Left lung (tissue), 14 donors: ENCODE measurements at places on chromosomes 13 and 19. TPM values are rescaled to one million over a fixed set of nuclear protein-coding genes. Genes with fewer than 3 reads are reported as not detected.
A peak's percentile ranks its signal among the peaks of the same experiment; 100 is the strongest.

DNA sequence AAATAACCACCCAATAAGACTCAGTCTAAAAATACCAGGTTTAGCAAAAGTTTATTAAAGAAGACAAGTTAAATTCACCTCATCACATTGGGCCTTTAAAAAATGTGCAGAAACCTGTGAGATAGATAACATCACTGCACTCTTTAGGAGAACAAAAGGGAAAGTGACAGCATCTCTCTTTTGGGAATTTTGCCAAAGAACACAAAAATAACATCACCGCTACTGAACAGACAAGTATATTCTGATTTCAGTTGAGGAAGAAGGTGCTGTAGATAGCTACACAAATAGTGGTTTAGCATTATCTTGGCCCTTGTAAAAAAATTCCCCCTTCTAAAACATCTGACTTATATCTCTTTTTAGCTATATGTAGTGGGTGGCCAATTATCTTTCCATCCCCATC is 244.7 kb downstream of the VWA8 start:
- no peak for DNase-seq

SYDE1 gene
- polyA plus RNA-seq, result 22.1 TPM

GRCh38 chr13:97974773-97975172 is 21.3 kb downstream of the IPO5 start:
- DNase-seq, result no peak

KISS1R gene
- polyA plus RNA-seq, result not detected

GRCh38 chr19:49565261-49565660 is 15.1 kb downstream of the NOSIP start:
- DNase-seq, result no peak

DNA sequence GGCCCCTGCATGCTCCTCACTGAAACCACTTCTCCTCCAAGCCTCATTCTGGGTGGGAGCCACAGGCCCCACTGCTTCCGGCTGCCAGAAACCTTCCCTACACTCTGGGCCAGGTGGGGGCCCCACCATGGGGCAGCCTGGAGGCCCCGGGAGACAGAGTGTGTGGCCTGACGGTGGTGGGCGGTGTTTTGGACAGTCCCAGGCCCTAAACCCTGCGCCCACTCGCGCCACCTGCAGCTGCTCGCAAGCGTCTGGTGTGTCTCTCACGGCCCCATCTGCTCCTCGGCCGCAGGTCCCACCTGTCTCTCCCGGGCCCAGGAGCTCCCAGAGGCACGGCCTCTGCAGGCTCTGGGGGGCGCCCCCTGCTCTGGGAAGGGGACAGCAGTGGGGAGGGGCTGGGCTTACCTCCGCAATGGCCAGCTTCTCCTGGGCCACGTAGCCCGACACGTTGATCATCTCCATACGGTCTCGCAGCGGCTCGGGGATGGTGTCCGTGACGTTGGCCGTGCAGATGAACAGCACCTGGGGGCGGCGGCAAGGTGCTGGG is 5.6 kb downstream of the RPL36 start:
- DNase-seq, result no peak

OR7G1 gene
- not detected for polyA plus RNA-seq

DNA sequence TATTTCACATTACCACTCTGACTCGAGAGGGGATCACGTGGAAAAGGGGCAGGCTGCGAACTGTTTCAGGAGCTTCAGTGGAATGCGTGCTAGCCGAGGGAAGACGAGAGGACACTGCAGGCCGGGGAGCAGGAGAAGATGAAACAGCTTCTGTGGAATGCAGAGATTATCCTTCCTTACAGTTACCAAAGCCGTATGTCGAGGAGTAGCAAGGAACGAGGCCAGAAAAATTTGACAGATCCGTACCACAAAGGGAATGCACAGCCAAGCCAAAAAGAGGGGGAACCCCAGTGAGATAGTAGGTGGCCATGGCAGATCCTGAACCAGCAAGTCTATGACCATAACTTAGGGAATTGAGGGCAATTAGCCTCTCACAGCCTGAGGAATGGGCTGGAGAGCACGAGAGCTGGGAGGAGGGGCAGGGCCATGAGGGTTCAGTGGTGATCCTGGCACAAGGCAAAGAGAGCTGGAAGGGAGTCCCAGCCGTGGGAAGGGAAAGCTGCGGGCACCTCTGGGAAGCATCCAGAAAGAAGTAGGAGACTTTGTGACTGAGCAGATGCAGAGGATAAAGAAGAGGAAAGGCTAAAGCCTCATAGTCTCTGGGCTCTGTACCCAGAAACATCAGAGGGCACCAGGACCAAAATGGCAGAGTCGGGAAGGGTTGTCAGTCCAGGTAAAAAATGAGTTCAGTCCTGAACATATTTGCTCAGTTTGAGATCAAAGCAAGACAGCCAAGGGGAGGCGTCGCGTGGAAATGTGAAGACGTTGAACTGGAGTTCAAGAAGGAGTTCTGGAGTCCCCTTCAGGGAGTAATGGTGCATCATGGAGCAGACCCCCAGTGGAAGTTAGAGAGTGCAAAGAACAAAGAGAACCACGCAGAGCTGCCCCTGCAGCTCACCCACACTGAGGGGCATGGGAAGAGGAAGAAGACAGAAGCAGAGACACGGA is 5.1 kb downstream of the COL4A1 start:
- DNase-seq, result no peak

- DNase-seq, result no peak
Observed at GRCh38 chr13:66689628-66690027, 540.5 kb downstream of the PCDH9 start.

GRAMD1A gene
- polyA plus RNA-seq, result 111 TPM

OVOL3 gene
- polyA plus RNA-seq, result not detected

CEACAM7 gene
- polyA plus RNA-seq, result 0.23 TPM

GRCh38 chr19:45995715-45996385 is 583 bp downstream of the CCDC61 start:
- DNase-seq, result no peak

CACNA1A gene
- 3.8 TPM for polyA plus RNA-seq

OR7D4 gene
- 0.10 TPM for polyA plus RNA-seq

DNA sequence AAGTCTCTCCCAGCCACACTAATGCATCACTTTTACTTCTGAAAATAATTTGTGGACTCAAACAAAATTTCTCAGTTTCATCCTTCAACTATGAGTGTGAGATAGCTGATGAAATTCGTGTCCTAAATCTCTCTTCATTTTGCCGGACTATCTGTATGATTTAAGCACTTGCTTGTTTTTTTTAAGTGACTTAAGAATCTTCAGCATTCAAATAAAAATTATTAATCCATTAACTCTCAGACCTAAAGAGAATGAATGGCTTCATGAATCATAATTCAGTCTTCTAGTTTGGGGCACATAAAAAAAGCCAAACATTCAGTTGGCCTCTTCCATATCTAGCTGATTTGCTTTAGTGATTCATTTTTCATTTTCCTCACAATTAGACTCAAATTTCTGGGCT is 579.5 kb downstream of the DCT start:
- DNase-seq, result no peak

DNA sequence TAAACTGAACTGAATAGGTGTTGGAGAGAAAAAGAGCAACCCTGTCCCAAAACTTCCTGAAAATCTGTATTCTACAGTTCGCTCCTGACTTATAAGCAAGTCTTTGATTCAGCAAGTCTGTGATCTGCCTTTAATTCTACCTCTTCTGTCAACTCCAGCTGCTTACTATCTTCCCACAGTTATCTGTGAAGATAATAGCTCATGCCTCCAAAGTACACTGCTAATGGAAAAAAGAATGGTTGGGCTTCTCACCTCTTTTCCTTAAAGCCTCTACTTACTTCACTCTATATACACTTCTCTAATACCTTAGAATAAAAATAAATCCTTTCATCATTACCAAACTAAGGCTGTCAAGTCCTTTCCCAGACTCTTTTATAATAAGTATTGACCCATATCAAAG is 391.5 kb upstream of the MIR17HG start:
- DNase-seq, result no peak

DNA sequence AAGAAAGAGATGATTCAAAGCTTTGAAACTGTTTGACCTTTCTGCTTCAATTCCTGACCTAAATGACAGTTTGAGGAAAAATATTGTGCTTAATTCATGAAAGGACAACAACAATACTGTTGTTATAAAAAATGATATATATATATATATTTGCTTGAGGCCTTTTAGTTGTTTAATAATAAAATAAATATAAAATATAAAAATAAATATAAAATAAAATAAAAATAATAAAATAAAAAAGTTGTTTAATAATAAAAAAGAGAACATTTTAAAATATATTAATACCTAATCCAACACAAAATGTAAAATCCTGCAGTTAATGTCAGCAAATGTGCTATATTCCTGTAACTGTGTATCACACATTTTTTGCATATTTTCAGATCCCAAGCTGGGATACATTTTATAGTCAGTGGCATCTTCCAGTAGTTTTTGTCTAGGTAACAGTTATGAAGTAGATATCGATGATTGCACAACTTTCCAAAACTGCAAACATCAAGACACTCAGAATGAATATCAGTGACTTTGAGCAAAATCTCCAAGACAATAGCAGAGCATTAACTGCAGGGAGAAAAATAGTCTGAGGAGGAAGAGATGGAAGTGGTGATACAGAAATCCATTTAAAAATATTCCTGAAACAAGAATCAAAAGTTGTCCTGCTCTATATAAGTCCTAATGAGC is 375.5 kb upstream of the KLHL1 start:
- no peak for DNase-seq

GRCh38 chr13:20654156-20654555 is 49.3 kb upstream of the IL17D start:
- no peak for DNase-seq

- no peak for DNase-seq
Observed at GRCh38 chr13:52112591-52112990, 16.3 kb downstream of the NEK5 start.

ZNF837 gene
- polyA plus RNA-seq, result 3.7 TPM

GRCh38 chr19:48244281-48244680 is 11.4 kb downstream of the CARD8 start:
- no peak for DNase-seq

- peak; percentile 83 for DNase-seq
Observed at GRCh38 chr19:55460670-55461258, 678 bp downstream of the ISOC2 start.

GRCh38 chr13:101945435-101945834 is 456.4 kb downstream of the FGF14 start:
- no peak for DNase-seq

- no peak for DNase-seq
Observed at GRCh38 chr19:42478765-42479311, 36.1 kb upstream of the CXCL17 start.

DNA sequence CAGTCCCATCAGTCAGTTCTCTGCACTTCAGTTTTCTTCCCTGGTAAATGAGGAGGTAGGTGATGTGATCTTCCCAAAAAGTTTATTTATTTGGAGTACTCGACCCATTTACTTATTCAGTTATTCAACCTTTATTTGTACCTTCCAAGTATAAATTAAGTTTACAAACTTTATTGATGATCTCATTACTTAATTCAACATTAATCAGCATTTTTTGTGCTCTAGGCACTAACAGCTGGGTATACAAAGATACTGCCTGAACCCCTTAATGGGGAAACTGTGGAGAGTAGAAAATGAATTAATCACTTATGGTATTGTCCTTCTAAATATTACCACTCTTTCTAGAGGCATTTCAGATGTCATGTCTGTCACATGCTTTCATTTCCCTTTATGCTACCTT is 293.3 kb downstream of the DLEU7 start:
- no peak for DNase-seq

MIPEP gene
- 17.8 TPM for polyA plus RNA-seq

CNN1 gene
- 4.5 TPM for polyA plus RNA-seq

GRCh38 chr19:2305452-2306280 is 2.3 kb downstream of the LINGO3 start:
- DNase-seq, result no peak

ZNF614 gene
- polyA plus RNA-seq, result 20.0 TPM

GRCh38 chr19:8210421-8211101 is 1.4 kb downstream of the CERS4 start:
- no peak for DNase-seq

DNA sequence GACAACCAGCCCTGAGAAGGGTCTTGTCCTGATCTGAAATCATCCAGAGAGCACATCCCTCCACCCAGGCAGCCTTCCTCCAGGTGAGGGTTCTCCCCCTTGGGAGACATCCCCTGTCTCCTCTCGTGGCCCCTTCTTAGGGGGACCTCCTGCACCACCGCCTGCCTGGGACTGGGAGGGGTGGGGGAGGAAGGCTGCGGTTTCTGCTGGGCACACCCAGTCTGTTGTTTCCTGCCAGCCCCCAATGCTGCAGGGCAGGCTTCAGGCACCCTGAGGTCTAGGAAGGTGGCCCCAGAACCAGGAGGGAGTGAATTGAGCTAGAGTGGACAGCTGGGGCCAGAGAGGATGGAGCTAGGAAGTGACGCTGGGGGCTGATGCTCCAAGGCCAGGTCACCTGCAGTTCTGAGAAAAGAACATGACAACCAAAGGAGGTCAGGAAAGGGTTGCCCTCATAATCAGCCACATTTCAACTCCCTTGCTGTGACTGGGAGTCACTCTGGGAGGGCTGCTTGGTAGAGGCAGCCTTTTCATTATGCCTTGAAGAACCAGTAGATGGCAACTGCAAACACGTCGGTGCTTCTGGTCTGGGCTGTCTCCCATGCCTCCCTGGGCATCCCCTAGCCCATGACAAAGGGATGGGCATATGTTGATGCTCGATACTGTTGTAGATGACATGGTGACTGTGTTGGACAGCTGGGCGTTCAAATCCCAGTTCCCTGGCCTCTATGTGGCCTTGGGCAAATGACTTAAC is 1.4 kb downstream of the ARHGEF18 start:
- no peak for DNase-seq

DNA sequence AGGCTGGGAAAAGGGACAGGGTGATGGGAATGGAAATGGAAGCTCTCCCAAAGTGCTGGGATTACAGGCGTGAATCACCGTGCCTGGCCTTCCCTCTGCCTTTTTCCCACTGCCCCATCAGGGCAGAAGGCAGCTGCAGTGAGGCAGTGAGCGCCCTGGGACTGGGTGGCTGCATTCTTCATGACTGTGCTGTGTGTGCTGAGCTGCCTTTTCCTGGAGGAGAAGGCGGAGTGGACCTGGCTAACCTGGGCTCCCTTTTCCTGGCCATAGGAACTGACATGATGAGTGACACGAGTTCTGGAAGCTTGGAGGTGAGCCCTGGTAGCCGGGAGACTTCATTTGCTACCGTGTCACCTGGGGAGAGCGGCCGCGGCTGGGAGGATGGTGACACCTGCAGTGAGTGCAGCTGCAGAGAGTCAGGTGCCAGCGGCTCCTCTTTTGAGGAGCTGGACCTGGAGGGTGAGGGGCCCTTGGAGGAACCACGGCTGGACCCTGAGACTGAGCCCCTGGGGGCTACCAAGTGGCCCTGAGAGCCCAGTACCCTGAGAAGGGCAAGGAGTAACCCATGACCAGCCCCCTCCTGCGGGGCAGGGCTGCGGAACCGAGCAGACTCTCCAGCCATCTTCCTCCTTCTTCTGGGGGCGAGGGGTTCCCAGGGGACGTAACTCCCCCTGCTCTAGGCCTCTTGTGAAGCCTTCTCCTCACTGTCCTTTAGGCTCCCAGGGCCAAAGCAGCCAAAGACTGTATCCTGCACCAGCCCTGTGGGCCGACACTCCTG is 26.3 kb upstream of the ZNF492 start:
- no peak for DNase-seq

DNA sequence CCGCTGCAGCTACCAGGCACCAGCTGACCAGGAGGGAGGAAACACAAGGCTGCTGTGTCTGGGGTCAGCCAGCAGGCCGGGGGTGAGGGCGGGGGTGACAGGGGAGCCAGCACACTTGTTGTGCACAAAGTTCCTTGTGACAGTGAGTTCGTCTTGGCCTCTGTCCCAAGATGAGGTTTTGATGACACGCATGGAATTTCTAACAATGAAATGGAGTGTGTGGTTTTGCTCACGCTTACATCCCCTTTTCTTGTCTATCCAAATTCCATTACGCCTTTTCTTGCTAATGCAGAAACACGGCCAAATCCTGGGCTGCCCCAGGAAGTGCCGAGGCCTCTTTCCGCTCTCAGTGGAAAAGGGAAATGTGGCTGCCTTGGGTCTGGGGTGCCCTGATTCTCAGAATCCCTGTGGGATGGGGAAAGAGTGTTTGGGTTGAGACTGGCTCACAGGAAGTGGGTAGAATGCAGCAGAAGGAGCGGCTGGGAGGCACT is 73.8 kb downstream of the GADD45B start:
- peak; percentile 90 for DNase-seq
